ENCODE measurements at places on chromosomes 2 and 18. TPM values are rescaled to one million over a fixed set of nuclear protein-coding genes. Genes with fewer than 3 reads are reported as not detected.

The POTEI gene
- total RNA-seq, result not detected

The GNAL gene
- 0.55 TPM for total RNA-seq

The CRIM1 gene
- 2.6 TPM for total RNA-seq

The PLEKHM3 gene
- 8.8 TPM for total RNA-seq

The NCOA1 gene
- total RNA-seq, result 29.8 TPM

The NTSR2 gene
- total RNA-seq, result not detected

The GCA gene
- total RNA-seq, result 22.2 TPM

The ALKAL2 gene
- 0.60 TPM for total RNA-seq

The NPPC gene
- 0.58 TPM for total RNA-seq

The UGT1A8 gene
- total RNA-seq, result not detected

The FOSL2 gene
- total RNA-seq, result 176 TPM

The LTBP1 gene
- total RNA-seq, result 0.50 TPM

The TMEM37 gene
- not detected for total RNA-seq

The SERPINB3 gene
- not detected for total RNA-seq

The RND3 gene
- total RNA-seq, result not detected

The TNFRSF11A gene
- 13.7 TPM for total RNA-seq

The RIT2 gene
- total RNA-seq, result not detected

The LAMA3 gene
- total RNA-seq, result 0.19 TPM

The GAREM1 gene
- total RNA-seq, result 0.39 TPM

The MOB1A gene
- 135 TPM for total RNA-seq

The OTOS gene
- not detected for total RNA-seq

The LDLRAD4 gene
- 46.0 TPM for total RNA-seq

The FOXI3 gene
- total RNA-seq, result not detected

The CCT4 gene
- total RNA-seq, result 300 TPM

The PROKR1 gene
- not detected for total RNA-seq

The C2orf72 gene
- total RNA-seq, result 0.84 TPM

The DAPL1 gene
- not detected for total RNA-seq

The SLC30A3 gene
- total RNA-seq, result 1.5 TPM

The KLHL14 gene
- not detected for total RNA-seq

The TUBA3D gene
- total RNA-seq, result not detected
